ENCODE measurements at places on chromosomes 1 and 21.

- peak; percentile 51 for DNase-seq
Measured at GRCh38 chr1:163927493-163927892, 605.7 kb downstream of the NUF2 start.

DNA sequence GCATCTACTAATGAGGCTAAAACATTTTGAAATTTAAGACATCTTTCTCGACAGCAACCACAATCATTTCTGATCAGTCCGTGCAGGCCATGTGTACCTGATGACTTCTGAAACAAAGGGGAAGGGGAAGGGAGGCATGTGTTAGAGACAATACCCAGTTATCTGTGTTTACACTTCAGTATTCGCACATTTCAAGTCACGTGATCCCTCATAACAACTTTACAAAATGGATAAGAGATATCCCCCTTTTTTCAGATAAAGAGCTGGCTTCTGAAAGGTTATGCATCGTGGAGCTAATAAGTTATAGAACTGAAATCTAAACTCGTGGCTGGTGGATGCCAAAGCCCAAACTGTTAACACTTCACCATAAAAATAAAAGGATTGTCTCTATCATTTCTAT is 175.7 kb downstream of the CHRM3 start:
- no peak for DNase-seq

GRCh38 chr21:43018519-43018918 is 44.2 kb downstream of the PKNOX1 start:
- no peak for DNase-seq

- DNase-seq, result peak; percentile 23
Measured at GRCh38 chr1:66696771-66697170, 55.5 kb upstream of the DYNLT5 start.

DNA sequence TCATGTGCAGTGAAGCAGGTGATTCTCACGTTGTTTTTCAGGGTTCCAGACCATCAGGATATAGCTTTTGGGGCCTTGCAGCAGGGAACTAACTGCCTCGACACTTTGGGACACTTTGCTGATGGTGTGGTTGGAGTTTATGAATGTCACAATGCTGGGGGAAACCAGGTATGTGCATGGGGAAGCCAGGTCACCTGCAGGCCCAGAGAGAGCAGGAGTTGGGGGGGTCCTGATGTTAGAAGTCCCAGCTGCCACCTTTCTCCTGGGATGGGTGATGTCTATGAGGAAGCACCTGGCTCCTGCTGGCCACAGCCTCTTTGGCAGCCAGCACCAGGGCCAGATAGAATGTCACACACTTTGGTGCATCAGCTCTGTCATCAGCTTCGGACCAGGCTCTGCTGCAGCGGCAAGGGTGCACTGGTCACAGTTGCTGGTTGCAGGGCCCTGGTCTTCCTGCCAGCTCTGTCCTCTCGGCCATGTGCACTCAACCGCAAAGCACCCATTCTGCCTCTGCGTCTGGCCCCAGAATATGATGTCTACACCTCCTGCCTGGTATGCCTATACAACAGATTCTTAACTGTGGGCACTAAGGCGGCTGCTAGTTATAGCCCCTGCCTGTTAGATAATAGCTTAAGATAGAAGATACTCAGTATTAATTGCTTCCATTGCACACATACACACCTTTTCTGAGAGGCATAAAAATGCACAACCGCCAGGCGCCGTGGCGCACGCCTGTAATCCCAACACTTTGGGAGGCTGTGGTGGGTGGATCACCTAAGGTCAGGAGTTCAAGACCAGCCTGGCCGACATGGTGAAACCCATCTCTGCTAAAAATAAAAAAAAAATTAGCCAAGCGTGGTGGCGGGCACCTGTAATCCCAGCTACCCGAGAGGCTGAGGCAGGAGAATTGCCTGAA is 160.7 kb downstream of the PGBD5 start:
- no peak for DNase-seq

GRCh38 chr1:219660666-219661463 is 48.0 kb upstream of the ZC3H11B start:
- DNase-seq, result peak; percentile 36

- no peak for DNase-seq
Measured at GRCh38 chr1:230170153-230170547, 103.1 kb downstream of the GALNT2 start.

DNA sequence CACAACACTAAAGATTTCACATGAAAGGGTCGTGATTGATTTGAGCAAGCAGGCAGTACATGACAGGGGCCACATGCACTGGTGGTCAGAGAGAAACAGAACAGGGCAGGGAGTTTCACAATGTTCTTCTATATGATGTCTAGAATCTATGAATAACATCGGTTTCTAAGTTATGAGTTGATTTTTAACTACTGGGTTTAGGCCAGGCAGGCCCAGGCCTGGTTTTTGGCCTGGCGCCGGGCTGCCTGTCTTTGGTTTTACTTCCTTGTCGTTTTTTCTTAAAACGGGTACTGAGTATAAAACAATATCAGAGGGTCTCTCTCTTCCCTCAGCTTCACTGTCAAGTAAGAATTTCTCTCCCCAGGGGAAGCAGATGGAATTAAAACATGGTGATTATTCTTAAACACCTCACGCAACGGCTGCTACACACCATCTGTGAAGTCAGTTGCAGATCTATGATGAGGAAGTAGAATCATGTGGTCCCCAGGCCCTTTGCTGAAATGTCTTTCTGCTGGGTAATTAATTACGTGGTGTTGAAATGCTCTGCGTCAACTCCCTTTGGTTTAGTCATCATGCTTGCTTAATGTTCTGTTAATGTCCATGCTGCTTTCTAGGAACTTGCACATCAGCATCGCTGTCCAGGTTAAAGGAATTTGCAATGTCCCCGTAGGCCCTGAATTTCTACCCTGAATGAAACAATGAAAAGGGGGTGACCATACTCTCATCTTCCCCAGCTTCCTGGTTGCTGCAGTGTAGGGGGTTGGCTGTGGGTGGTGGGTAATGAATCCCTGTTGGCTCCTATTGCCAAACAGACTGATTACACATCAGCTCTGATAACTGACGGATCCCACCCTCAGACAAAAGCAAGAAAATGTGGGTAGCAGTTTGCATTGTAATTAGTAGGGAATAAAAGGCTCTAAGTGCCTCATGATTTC is 70.3 kb downstream of the SERINC2 start:
- DNase-seq, result peak; percentile 96

DNA sequence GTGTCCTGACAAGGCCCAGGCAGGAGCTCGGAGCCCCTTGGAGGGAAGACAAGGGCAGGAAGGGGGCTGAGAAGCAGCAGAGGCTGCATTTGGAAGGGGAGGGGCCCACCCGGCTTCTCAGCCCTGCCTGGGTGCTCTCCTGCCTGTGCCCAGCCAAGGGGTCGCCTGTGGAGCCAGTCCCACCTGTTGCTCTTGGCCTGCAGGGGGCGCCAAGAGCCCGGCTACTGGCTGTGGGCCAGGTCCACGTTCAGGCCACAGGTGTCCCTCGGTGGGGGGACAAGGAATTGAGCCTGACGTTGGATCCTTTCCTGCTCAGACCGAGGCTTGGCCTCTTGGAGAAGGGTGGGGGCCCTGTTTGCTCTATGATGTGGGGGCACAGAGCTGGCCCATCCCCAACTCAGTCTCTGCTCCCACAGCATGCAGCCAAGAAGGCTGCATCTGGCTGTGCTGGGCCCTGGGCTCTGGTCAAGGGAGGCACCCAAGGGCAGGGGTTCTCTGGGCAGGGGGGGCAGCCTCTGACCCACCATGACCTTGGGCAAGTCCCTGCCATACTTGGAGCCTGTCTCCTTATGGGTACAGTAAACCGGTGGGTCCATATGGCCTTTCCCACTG is 10.9 kb downstream of the WNT4 start:
- peak; percentile 77 for DNase-seq

DNA sequence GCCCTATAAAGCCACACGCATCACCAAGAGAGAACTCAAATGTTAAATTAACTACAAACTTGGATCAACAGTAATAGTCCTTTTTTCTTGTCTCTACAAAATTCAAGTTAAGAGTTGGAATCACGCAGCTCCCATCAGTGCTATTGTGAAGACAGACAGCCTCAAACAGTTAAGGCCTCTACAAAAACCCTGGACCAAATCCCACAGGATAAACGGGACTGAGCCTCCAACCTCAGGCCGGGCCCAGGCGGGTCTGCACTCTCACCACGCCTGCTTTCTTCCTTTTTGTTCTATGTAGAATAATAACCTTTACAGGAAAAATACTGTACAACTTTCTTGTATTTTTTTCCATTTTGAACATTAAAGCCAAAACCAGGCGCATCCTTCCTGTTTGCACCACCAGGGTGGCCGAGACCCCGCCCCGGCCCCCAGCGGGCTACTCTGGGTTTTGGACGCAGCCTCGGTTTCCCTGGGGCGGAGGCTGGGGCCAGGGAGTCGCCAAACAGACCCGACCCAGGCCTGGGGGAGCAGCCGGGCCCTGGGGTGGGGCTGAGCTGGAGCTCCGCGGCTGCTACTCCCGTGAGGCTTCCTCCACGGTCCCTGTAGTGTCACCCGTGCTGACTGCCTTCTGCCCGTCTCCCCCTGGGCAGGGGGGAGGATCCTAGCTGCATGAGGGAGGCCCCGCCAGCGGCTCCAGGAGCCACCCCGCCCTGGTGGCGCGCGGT is 158.4 kb downstream of the CASZ1 start:
- DNase-seq, result no peak

DNA sequence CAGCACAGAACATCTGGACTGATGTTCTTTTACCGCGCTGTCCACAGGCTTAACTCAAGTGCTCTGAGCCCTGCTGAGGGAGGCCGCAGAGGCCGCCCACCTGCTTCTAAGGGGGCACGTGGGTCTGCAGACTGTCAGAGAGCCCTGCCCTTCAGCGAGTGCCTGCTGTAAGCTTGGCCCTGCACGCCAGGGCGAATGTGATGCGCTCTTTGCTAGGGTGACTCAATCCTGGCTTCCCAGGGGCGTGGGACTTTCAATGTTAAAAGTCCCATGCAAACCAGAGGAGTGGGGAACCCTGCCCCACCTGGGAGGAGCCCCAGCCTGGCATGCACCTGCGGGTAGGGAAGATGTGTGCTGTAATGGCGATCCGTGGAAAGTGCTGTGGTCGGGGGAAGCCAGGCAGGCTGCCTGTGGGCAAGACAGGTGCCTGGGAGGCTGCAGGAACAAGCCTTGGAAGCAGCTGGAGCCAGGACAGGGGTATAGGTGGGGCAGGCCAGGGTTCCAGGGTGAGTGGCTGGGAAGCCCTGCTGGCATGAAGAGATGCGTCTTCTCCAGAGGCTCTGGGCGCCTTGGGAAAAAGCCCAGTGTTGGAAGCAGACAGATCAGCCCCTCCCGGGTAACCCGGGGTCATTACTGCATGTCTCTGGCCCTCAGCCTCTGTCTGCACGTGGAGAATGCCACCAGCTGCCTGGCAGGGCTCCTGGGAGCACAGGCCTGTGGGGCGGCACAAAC is 594 bp upstream of the PANK4 start:
- peak; percentile 60 for DNase-seq

GRCh38 chr1:61007534-61008364 is 74.6 kb upstream of the NFIA start:
- DNase-seq, result no peak

DNA sequence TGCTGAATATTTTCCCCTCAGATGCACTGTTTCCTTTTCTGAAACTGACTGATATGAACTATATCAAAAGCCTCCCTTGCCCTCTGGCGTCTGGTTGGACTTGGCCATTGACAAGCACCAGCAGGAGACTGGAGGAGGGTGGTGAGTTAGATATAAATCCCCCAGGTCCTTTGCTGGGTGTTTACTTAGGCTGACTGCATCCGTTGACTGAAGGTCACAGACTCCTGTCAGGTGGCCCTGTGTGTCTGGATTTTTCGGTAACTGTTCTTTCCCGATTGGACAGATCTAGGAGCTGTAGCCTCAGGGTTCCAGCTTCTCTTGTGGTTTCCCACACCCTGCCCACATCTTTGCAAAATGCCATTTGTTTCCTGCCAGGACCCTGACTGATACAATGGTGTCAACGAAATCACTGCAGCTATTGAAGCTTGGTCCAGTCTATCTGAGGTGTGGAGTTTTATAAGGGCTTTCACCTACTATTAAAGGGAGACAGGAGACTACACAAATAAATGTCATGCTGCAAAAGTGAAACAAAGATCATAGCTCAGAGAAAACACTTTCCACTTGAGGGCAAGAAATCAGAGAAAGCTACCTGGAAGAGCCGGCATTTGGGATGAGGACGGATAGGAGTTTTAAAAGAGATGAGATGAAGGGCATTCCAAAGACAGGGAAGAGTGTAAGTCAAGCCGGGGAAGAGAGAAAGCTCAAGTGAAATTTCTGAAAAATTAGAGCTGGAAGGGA is 1.5 kb upstream of the MAGI3 start:
- DNase-seq, result peak; percentile 93

DNA sequence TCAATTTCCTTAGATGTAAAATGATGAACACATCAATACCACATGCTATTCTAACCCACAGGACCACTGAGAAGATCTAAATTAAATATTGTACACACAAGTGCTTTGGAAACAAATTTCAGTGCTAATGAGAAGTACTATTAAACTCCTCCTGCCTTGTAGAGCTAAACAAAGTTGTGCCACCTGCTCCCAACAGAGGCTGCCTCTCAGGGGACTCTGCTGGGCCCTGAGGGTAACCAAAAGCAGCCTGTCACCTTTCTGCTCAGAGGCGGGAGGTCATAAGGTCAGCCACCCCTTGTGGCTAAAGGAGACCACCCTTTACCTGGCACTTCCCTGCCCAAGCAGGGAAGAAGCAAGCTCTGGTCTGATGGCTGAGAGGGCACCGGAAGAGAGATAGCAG is 6.3 kb downstream of the SLC9A1 start:
- peak; percentile 46 for DNase-seq

DNA sequence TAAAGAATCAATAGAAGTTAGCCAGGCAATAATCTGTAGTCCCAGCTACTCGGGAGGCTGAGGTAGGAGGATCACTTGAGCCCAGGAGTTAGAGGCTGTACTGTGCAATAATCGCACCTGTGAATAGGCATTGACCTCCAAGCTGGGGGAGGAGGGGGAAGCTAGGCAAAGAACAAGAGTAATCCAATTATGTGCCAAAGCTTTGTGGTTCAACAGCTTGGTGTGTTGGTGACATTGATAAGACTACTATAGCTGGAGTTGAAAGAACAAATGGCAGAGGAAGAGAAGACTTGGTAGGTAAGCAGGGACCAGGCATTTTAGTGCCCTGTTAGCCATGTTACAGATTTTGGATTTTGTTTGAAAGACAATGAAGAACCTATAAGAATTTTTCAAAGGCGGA is 2.1 kb upstream of the TMCO2 start:
- no peak for DNase-seq

DNA sequence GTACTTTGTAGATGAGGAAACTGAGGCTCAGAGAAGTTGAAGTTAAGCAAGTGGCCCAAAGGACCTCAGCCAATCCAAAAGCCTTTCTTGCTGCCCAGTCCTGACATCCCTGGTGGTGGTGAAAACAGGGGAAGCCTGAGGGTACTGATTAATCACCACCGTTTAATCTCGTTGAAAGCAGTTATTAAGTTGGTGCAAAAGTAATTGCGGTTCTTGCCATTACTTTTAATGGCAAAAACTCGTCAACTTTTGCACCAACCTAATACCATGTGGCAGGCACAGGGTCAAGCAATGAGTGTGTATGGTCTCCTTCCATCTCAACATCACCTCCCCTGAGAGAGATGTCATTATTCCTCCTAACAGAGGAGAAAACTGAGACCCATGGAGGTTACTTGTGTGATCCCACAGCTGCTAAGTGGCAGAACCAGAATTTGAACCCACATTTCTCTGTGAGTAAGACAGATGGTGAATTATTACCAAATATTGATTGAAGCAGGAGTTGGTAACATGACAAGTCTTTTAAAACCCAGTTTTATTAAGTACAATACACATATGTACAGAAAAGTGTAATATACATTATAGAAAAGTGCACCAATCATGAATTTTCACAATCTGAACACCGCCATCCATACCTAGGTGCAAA is 39.4 kb upstream of the GRHL3 start:
- no peak for DNase-seq
